ENCODE measurements at places on chromosomes 5 and 9. TPM values are rescaled to one million over a fixed set of nuclear protein-coding genes. Genes with fewer than 3 reads are reported as not detected.

DNA sequence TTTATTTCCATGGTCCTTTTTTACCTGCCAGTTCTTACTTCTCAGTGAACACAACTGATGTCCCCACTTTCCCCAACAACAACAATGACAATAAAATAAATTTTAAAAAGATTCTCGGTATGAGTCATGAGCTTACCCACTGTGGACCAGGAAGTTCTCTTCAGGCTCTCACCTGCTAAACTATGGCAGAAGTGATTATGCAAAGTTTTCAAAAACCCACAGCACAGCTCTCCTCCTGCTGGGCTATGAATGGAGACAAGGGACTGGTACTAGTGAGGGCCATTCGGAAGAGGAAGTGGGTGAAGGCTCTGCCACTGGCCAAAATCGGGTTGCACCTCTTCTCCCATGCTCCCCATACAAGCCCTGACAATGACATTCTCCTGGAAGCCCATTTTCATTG, 429.4 kb downstream of the PIK3R1 start:
- DNase-seq = no peak

Gene SELENOP
- 83.5 TPM for polyA plus RNA-seq

DNA sequence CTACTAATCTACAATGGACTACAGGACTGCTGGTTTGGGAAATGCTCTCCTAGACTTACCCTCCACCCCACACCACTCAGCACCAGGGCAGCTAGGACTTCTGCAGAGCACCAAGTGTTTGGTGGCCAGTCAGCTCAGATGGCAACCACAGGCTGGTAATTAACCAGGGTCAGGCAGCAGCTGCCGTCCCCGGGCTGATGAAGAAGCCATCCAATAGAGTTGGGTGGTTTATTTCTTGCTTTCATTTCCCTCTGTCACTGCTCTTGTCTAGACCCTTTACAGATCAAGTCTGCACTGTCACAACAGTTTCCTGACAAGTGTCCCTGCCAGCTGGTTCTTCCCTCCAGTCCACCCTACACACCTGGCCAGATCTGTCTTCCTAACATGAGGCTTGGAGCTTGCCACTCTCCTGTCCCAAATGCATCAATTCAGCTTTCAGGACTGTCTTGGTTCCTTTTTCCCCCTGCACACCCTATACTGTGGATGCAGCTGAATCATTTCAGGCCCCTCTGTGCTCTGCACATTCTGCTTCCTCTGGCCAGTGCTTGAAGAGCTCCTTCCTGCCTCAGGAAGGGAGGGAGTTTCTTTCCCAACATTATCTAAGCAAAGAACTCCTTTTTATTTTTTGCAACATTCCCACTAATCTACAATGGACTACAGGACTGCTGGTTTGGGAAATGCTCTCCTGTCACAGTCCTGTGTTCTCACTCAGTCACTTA, 30.2 kb upstream of the HSPA9 start:
- no peak for DNase-seq

- DNase-seq = no peak
Observed at GRCh38 chr5:174409070-174409469, 315.3 kb upstream of the MSX2 start.

GRCh38 chr5:177357459-177358351, at the start of gene RGS14:
Gene RGS14 (plus strand): TSS chr5:177357924. CDS start chr5:177358025, 101 bp downstream.
- DNase-seq = peak; percentile 83

GRCh38 chr5:4533457-4534105, 606.5 kb upstream of the ADAMTS16 start:
- DNase-seq = no peak

DNA sequence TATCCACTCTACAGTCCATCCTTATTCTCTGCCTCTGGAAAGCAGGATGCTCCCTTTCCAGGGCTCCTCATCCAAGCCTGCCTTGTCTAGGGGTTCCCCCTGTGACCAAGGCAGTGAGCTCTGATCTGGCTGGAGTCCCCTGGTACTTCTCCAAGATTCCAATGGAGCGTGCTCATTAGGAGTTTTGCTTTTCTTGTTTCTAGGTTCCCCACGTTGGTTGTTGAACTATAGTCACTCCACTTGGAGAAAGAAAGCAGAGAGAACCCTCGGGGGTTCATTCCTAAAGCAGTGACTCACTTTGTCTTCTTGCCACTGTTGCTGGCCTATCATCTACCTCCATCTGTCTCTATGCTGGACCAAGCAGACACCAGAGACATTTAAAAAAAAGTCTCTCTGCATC, 192.6 kb downstream of the TLE4 start:
- DNase-seq = no peak

DNA sequence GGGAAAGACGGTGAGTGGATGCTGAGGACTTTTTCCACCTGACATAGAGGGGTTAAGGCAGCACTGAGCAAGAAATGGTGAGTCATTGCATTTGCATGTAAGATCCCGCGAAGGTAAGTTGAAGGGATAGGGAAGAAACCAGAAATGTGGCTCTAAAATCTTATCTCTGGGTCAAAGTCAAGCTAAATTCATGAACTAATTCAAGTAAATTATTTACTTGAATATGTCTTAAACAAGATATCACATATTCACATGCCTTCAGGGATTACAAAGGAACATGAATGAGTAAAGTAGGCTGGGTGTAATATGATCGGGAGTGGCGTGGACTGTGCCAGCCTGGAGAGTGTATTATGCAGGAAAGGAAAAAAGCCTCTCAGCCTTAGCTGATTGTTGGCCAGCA, 74.4 kb upstream of the EQTN start:
- peak; percentile 76 for DNase-seq

Gene NLN
- polyA plus RNA-seq = 2.0 TPM

GRCh38 chr5:128084228-128085167, 932 bp downstream of the SLC12A2 start:
- DNase-seq = peak; percentile 55

DNA sequence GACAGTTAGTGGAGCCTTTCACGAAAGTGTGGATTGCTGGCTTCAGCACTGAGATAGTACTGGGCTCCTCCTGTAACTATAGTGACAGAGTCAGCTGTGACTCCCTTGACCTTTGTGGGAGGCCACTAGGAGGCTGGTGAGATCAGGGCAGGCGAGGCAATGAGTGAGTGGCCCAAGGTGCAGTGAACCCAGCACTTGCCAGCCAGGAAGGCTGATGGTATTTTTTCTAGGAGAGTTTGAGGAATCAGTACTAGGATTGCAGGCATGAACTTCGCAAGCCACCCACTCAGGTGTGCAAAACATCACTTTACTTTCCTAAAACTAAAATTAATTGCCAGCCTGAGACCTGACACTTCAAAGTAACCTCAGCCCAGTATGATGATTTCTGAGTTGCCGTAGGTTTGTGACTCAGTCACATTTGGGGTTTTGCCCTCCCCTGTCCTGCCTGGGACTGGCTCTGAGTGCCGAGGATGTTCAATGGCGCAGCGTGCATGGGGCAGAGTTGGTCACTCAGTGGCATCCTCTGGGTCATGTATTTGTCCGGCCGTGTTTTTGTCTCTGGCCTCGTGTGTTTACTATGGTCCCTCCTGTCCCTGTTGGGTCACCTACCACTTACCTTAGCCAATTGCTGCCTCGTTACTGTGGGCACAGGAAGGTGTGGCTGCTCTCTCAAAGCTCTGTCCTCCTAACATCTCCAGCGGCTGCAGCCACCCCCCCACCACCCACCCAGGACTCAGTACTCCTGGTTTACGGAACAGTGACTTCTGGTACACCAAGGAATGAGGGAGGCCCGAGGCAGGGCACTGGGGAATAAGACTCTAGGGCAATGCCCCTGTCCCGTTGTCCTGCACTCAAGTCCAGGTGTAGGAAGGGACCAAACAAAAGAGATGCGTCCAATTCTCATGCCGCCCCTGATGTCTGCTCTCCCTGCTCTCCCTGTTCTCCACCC, 67.2 kb downstream of the IL31RA start:
- DNase-seq = no peak

DNA sequence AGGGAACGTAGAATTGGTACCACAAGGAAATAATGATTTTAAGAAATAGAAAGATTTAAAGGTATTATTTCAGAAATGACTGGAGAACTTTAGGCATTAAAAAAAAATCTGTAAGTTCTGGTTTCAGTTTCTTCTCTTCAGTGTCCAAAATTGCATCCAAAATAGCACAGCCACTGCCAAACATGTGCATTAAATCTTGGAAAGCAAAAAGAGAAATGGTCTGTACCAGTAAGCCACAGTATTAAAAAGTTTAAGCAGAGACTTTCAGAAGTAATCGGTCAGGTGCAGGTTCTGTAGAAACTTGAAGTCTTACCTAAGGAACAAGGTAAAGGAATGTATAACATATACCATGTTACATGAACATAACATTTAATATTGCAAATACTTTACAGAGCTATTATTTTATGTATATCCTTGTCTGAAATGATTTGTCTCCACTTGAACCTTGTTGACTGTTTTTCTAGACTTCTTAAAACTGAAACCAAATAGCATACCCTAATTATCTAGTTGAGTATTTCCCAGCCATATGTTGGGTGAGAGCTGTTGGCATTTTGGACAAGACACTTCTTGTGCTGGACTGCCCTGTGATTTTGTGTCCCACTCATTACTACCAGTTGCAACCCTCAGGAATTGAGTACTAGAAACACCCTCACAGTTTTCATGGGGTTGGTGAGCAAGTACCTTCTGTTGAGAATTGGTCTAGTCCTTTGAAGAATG, 32.1 kb downstream of the NIPBL start:
- DNase-seq = no peak

GRCh38 chr5:103327893-103328292, 69.3 kb downstream of the MACIR start:
- DNase-seq = no peak

GRCh38 chr9:136241542-136241941, 4.1 kb downstream of the QSOX2 start:
- no peak for DNase-seq

Gene COMMD10
- 32.4 TPM for polyA plus RNA-seq

- DNase-seq = no peak
Observed at GRCh38 chr5:81007637-81008027, 47.5 kb downstream of the RASGRF2 start.

DNA sequence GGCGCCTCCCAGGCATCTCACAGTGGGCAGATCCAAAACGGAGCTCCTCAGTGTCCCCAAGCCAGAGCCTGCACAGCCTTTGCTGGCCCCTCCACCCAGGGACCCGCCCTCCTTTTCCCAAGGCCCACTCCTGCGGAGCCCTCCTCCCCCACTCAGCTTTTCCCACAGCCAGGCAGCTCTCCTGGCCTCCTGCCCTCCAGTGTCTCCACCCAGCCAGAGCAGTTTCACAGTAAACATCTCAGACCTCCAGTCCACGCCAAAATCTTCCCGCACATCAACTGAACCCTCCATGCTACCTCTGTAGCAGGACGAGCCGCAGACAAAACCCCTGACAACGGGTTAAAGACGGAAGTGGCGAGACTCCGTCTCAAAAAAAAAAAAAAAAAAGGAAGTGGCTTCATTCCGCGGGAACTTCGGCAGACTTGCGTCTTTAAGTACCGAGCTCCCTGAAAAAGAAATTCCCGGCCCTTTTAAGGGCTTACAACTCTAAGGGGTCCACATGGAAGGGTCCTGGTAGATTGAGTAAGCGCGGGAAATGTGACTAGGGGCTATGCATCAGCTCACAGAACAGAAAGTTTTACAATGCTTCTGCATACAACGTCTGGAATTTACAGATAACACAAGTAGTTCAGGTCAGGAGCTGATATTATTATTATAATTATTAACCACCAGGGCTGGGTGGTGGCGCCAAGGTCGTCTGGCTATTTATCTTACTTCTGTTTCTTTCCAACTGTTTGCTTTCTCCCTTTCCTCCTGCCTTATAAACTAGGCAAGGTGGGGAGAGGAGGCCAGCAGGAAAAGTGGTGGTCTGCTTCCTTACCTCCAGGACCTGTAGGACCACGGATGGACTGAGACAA, 11.4 kb upstream of the GRIN1 start:
- DNase-seq = peak; percentile 73

GRCh38 chr5:14301186-14301585, 158.0 kb downstream of the TRIO start:
- DNase-seq = no peak

- DNase-seq = no peak
Observed at GRCh38 chr9:137108608-137109249, 5.8 kb downstream of the DPP7 start.

Gene EIF4E1B
- polyA plus RNA-seq = not detected

Gene SLC25A48
- polyA plus RNA-seq = 0.13 TPM

Gene KIF4B
- not detected for polyA plus RNA-seq

DNA sequence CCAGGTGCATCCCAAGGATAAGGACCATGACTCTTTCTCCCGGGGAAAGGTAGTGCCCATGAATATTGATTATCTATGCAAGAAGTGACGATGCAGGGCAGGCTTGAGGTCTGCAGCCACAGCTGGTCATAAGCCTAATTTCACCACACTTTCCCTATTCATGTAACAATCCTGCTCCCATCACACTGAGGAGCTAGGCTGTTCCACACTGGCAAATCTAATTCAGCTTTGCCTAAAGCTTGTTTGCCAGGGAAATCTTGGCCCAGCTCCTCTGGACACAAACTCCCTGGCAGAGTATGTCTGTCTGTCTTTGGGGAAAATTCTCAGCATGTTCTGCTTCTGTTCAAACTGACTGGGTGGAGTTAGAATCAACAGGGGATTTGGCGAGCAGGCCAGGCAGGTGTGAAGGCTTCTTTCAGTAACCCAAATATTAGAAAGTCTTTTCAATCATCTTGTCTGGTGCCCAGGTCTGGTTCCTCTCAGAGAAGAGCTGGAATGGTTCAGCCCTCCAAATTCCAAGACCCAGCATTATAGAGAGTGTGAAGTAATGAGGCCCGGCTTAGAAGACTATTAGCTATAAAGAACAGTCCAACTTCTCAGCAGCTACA, 88.5 kb upstream of the SPDL1 start:
- DNase-seq = no peak

DNA sequence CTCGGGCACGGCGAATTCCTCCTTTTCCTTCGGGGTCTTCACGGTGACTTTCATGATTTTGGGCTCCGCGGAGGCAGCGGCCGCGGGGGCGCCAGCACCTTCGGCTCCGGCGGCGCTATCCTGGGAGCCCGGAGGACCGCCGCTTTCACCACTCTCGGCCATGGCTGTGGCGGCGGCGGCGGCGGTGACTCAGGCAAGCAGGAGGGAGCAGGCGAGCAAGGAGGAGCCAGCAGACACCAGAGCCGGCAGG, 315 bp downstream of the UBQLN1 start:
- peak; percentile 75 for DNase-seq

GRCh38 chr5:172881691-172882370, 47.8 kb downstream of the ERGIC1 start:
- DNase-seq = peak; percentile 61

Gene PCDHB14
- polyA plus RNA-seq = 0.44 TPM

DNA sequence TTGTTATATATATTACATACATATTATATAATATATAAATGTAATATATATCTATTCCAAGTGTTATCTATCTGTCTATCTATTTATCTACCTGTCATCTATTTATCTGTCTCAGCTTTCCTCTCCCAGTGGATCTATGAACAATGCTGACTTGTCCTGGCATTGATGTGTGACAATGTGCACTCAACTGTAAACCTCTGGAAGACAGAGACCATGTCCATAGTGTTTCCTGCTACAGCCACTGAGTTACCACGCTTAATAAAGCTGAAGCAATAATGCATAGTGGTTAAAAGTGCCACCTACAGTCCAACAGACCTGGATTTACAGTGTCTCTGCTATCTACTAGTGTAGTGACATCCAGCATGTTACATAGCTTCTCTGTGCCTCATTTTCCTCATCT, 57.2 kb upstream of the TMED7 start:
- no peak for DNase-seq

Gene MEGF9
- polyA plus RNA-seq = 4.1 TPM

Gene REEP2
- 2.1 TPM for polyA plus RNA-seq

- peak; percentile 17 for DNase-seq
Observed at GRCh38 chr5:163574472-163575440, 69.3 kb downstream of the MAT2B start.

Gene MFAP3
- polyA plus RNA-seq = 6.9 TPM

- no peak for DNase-seq
Observed at GRCh38 chr9:76136986-76137385, 246.5 kb downstream of the PCSK5 start.
